ENCODE measurements at places on chromosomes 13 and 19. TPM values are rescaled to one million over a fixed set of nuclear protein-coding genes. Genes with fewer than 3 reads are reported as not detected.
A peak's percentile ranks its signal among the peaks of the same experiment; 100 is the strongest.

- no peak for DNase-seq
Observed at GRCh38 chr19:460877-461720, at the start of gene SHC2. Gene SHC2, minus strand, starts transcription at chr19:461033. Its CDS starts 37 bp downstream, at chr19:460996.

- DNase-seq, result peak; percentile 58
Observed at GRCh38 chr13:102724923-102725322, 30.1 kb upstream of the METTL21C start.

The CD33 gene
- 52.3 TPM for total RNA-seq

DNA sequence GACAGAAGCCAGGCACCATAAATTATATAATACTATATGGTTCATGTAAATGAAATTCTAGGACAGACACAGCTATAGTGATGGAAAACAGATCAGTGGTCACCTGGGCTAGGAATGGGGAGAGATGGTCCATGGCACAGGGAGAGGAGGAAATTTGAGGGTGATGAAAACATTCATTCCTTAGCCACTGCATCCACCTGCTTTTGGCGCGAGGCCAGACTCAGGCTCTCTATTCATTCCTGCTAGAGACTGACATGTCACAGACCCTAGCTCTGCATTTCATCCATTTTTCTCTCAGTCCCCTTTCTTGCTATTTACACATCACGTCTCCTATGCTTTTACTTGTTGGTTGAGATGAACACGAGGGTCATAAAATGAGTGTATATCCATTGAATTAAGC is 628.3 kb upstream of the SLC10A2 start:
- DNase-seq, result no peak

- no peak for DNase-seq
Observed at GRCh38 chr13:80605011-80605410, 264.1 kb upstream of the SPRY2 start.

- DNase-seq, result no peak
Observed at GRCh38 chr19:35216833-35217648, 11.5 kb downstream of the FAM187B start.

The JSRP1 gene
- not detected for total RNA-seq

The ZNF723 gene
- not detected for total RNA-seq

The EDDM13 gene
- not detected for total RNA-seq

DNA sequence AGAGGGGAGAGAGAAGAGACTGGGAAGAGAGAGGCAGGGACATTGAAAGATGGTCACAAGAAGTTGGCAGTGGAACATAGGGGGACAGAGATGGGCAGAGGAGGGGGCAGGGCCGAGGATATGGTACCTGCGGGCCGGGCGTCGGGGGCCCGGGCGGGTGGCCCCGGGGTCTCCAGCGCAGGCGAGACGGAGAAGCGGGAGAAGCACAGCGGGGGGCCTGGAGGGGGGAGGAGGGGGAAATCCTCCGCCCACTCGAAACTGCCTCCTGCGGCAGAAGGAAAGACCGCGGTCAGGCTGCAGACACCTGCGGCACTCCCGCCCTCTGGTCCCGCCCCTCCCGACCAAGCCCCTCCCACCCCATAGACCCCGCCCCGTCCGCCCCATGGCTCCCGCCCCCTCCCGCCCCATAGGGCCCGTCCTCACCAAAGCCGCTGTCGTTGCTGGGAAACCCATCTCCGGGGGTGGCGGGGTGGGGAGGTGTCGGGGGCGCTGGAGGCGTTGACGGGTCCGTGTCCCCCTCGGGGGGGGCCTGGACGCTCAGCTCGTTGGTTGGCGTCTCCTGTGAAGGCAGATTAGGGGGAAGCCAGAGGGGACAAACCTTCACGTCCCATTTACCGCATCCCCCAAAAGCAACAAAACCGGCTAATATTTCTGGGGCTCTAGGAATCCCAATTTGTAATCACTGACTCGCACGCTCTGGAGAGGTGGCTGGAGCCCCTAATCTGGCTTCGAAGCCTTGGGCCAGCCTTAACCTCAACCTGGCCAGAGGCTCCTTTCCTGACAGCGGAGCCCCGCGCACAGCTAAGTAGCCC is 20.4 kb downstream of the LMTK3 start:
- no peak for DNase-seq
